ENCODE measurements at places on chromosomes 6 and 20.

- no peak for DNase-seq
Observed at GRCh38 chr6:111745186-111745585, 128.1 kb downstream of the FYN start.

DNA sequence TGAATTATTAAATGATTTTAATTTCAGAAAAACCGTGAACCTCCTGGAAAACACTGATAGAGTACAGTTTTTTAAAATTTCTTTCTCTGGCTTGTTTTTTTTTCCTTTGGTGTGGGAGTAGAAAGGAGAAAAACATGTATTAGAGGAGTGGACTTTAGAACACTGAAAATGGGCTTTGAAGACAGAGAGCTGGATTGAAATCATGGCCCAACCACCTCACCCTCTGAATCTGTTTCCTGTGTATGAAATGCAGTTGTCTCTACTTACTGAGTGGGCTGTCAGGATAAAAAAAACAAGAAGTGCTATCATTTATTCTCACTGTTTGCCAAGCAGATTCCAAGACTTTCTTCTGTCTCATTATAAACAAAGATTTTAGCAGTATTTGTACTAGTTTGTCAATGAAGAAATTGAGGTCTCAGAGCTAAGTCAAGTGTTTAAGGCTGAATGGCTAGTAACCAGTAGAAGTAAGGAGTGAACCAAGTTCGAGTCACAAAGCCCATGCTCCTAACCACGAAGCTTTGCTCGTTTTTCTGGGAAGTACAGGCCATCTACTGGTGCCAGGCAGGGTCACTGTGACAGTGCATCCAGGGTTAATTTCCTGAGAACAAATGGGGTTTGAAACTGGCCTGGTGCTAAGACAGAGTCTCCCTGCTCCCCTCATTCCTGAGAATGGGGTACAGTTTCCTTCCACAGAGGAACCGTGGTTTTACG lies 256.4 kb downstream of the TMEM242 start:
- no peak for DNase-seq

DNA sequence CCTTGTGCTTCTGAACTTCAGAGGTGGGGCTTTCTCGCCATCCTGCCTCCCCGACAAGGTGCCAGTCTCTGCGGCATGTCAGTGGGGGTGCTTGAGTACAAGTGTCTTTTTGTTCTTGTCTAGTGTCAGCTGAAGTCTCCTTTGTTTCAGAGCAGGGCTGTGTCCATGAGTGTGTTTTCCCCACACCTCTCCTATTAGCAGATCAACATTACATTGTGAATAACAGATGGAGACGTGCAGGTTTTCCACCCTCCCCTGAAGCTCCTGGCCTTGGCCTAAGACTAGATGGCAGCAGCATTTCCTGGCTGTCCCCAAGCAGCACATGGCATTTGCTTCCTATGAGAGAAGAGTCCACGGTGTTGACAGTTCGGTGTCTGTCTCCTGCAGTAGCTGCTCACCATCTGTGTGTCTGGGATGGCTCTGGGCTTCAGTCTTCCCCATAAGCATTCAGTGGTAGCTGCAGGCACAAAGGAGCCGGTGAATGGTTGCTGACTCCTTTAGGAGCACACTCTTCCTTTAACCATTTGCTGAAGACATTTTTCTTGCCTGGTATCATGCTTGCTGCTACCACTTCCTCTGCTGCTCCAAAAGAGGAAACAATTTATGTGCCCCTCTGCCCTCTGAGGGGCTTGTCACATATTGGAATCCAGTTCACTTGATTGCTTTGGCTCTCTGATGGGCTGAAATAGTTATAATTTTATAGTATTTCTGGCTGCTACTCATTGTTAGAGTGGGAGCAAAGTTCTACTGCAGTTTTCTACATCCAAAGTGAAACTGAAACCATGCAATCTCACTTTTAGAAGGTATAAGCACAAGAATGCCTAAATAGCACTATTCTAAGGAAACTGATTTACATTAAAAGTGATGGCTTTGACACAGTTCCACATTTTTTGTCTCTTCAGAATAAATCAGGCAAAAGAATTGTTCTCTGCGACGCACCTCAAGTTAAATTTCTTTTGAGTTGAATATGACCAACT lies 913.0 kb downstream of the C6orf118 start:
- DNase-seq, result no peak

- no peak for DNase-seq
Observed at GRCh38 chr6:63492476-63492875, 79.8 kb upstream of the LOC128125822 start.

GRCh38 chr20:582204-582603 lies 27.9 kb downstream of the TCF15 start:
- DNase-seq, result no peak

- no peak for DNase-seq
Observed at GRCh38 chr6:36431197-36431596, 11.5 kb downstream of the PXT1 start.

DNA sequence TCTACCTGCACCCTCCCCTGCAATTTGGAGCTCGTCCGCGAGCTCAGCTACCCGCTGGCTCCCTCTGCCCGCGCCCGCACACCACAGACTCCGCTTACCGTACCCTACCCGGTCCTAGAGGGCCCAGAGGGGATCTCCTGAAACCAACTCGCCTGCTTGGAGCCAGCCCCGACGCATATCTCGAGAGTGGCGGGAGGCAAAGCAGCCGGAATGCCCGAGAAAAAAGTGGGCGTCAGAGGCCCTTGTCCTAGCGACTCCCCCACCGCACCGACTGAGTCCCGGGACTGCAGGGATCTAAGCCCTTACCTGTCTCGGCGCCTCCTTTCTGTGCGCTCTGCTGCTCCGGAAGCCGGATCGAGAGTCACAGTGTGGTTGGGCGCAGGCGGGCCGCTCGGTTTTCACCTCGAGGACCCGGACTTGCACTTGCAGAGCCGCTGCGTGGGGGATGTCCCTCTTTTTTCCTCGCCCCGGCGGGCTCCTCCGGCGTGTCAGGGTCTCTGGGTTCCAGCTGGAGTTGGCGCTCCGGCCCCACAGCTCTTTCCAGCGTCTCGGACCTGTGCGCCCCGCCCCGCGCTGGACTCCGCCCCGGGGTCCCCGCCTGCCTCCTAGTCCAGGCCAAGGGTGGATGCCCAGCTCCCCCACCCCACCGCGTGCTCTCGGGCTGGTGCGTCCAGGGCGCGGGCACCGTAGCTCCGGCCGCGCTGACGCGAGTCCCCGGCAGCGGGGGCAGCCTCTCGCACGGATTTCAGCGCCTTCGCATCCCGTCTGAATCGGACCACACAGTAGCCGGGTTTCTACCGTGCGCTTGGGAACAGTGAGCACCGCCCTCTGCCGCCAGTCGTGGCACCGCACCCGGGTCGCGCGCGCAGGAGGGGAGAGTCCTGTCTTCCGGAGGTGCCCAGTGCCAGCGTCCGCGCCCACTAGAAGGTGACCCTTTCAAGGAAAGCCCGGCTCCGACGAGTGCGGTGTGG lies at the start of gene PROKR2:
TSS of gene PROKR2 (minus strand) at position 767 of the 971 bp plus-strand sequence. CDS start 2,585 bp downstream, outside the sequence.
- DNase-seq, result no peak

- DNase-seq, result no peak
Observed at GRCh38 chr6:14875481-14876063, 370.3 kb upstream of the JARID2 start.

GRCh38 chr20:47041396-47041899 lies 146.8 kb downstream of the EYA2 start:
- no peak for DNase-seq

DNA sequence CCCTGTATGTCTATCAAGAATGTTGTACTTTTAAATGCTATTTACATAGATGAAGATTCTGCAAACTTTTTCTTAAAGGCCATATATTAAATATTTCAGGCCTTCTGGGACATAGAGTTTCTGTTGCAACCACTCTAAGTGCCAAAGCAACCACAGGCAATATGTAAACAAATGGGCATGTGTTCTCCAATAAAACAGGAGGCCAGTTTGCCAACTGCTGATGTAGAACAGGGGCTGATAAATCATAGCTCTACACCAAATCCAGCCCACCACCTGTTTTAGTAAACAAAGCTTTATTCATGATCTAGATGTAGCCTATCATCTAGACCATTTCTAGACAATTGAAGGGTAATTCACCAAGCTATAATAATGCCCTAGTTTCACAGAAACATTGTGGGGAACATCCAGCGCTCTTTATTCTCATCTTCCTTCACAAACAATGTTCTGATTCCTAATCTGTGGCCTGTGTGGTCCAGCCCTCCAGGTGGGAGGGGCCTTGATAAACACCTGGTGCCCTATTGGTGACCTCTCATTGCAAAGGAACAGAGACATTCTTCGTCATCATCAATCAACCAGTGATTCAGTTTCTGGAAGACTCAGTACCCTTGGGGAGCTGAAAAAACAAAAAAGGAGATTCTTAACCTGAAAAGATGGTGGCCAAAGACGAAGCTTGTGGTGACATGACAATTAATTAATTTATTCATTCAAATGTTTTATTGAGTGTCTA lies 80.2 kb downstream of the PREP start:
- DNase-seq, result no peak

GRCh38 chr20:3828798-3829197 lies 8.5 kb downstream of the AP5S1 start:
- no peak for DNase-seq

GRCh38 chr6:82877213-82878195 lies 188.1 kb downstream of the UBE3D start:
- peak; percentile 29 for DNase-seq

- no peak for DNase-seq
Observed at GRCh38 chr6:111871207-111871606, 2.0 kb downstream of the FYN start.

DNA sequence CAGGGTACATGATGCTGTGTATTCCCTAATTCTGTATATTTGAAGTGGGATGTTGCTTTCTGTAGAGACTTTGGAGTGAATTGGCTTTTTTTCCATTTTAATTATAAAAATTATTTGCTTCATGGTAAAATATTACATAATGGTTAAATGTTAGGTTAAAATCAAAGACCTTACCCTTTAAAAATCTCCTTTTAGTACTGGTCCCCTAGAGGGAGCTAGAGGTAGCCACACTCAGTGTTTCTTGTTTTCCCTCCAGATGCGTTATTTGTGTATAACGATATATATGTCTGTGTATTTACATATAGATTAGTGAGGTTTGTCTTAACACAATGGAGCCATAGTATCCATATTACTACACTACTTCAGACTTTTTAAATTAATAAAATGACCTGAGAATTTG lies 146.7 kb downstream of the PLCB4 start:
- DNase-seq, result no peak

GRCh38 chr20:3161316-3162079 lies 1.8 kb upstream of the FASTKD5 start:
- no peak for DNase-seq

DNA sequence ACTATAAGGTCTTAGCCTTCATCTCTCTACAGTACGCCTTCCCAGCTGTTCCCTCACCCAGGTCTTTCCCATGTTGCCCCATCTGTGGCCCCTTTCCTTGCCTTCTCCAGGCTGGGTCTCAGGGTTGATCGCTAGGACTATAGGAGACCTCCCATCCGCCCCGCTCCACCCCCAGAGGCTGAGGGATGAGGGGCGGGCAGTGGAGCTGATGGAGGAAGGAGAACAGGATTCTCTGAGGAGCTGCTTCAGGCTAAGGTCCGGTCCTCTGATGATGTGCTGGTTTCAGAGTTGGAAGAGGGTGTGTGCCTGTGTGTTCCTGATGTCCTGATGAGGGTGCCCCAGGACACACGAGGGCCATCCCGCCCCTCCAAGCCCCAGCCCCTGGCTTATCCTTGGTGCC lies 154.8 kb upstream of the QKI start:
- no peak for DNase-seq

DNA sequence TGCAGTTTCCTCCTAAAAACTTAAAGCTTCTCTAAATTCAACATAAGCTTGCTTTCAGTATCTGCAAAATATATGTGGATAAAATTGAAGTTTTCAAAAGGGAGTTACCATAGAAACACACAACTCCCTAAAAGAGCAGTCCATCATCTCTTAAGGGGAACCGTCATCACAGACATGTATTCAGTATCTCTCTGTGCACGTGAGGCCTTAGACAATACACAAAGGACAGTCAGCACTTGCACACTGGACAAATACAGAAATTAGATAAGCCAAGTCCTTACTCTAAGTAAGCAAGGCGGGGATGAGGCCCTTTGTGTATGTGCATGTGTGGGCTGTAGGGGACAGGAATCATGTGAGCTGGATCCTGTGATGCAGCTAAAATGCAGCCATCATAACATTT lies 136.6 kb downstream of the BACH2 start:
- DNase-seq, result no peak

GRCh38 chr20:10853731-10854130 lies 179.9 kb upstream of the JAG1 start:
- DNase-seq, result no peak

GRCh38 chr6:125310994-125311649 lies 9.4 kb upstream of the HDDC2 start:
- peak; percentile 24 for DNase-seq

DNA sequence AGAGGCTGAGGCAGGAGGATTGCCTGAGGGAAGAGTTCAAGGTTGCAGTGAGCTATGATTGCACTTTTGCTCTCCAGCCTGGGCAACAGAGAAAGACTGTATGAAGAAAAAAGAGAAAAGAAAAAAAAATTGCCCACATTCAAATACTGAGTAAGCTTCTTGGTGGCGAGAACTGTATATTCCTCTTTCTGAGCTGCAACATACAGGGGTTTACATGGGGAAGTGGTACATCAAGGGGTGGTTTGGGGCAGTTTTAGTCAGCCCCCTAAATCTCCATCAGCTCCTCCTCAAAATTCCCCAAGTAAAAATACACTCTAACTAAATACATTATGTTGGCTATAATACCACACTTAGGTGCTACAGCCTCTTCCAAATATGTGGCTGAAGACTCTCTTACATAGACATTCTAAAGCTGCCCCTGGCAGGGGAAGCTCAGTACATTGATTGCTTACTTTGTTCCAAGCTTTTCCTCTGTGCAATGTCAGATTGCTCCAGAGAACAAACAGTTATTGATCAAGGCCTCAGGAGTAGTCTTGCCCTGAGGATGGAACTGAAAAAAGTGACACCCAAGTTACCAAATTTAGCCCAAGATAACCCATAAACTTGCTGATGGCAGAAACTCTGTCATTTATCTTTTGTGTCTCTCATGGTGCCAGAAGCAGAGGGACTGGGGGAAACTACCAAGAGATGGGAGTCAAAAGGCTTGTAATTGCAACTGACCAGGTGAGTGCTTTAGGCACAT lies 107.4 kb upstream of the RIPOR2 start:
- DNase-seq, result no peak

GRCh38 chr6:35469751-35470662 lies 1.8 kb downstream of the RPL10A start:
- no peak for DNase-seq

DNA sequence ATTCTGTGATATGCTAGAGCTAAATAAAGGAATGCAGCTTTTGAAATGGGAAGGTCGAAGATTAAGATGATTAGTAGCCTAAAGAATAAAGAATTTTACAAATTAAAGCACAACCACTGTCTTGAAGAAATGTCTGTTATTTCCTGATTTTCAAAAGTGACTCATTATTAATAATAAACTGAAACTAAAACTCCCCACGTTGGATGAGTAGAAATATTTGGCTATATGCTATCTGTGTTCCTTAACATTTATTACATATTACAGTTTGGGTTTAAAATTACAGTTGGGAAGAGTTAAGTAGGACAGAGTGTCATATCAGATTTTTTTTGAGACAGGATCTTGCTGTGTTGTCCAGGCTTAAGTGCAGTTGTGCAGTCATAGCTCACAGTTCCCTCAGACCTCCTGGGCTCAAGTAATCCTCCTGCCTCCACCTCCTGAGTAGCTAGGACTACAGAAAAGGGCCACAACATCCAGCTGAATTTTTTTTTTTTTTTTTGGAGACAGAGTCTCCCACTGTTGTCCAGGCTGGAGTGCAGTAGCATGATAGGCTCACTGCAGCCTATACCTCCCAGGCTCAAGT lies 47.1 kb downstream of the AKIRIN2 start:
- DNase-seq, result no peak

GRCh38 chr20:829551-829950 lies 4.0 kb upstream of the FAM110A start:
- no peak for DNase-seq
